Adrenal gland (tissue), 19 donors: ENCODE measurements at places on chromosomes 3 and 15. TPM values are rescaled to one million over a fixed set of nuclear protein-coding genes. Genes with fewer than 3 reads are reported as not detected.
A peak's percentile ranks its signal among the peaks of the same experiment; 100 is the strongest.

DNA sequence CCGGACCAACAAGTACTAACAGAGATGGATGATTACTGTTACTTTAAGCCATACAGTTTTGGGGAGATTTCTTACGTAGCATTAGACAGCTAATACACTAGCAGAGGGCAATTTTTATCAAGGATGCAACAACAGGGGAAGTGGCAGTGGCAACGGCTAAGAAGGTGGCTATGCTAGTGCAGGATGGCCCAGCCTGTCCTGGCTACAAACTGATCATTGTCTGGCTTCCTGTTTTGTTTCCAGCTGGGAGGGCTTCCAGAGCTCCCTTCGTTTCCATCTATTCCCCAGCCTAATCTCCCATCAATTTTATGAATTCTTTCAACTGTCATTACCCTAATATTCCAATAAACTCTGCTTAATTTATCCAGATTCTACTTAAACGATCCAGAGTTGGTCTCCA lies 16.0 kb upstream of the PLA2G4F start:
- no peak for DNase-seq

- DNase-seq: no peak
Observed at GRCh38 chr15:89408372-89409183, 74.0 kb upstream of the POLG start.

GRCh38 chr3:123290962-123291361 lies 89.2 kb downstream of the SEC22A start:
- no peak for DNase-seq

GRCh38 chr15:65154720-65155119 lies 21.1 kb upstream of the PDCD7 start:
- no peak for DNase-seq

GRCh38 chr3:158713094-158713499 lies 19.2 kb downstream of the RARRES1 start:
- DNase-seq: peak; percentile 47

DNA sequence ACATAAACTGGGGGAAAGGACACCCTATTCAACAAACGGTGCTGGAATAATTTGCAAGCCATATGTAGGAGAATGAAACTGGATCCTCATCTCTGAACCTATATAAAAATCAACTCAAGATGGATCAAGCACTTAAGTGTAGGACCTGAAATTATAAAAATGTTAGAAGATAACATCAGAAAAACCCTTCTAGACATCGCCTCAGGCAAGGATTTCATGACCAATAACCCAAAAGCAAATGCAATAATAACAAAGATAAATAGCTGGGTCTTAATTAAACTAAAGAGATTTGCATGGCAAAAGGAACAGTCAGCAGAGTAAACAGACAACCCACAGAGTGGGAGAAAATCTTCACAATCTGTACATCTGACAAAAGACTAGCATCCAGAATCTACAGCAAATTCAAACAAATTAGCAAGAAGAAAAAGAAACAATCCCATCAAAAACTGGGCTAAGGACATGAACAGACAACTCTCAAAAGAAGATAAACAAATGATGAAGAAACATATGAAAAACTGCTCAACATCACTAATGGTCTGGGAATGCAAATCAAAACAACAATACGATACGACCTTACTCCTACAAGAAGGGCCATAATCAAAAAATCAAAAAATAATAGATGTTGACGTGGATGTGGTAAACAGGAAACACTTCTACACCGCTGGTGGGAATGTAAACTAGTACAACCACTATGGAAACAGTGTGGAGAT lies 408.7 kb downstream of the CNTN6 start:
- no peak for DNase-seq

IQCB1 gene
- 11.9 TPM for polyA plus RNA-seq

CYP8B1 gene
- 0.07 TPM for polyA plus RNA-seq

DNA sequence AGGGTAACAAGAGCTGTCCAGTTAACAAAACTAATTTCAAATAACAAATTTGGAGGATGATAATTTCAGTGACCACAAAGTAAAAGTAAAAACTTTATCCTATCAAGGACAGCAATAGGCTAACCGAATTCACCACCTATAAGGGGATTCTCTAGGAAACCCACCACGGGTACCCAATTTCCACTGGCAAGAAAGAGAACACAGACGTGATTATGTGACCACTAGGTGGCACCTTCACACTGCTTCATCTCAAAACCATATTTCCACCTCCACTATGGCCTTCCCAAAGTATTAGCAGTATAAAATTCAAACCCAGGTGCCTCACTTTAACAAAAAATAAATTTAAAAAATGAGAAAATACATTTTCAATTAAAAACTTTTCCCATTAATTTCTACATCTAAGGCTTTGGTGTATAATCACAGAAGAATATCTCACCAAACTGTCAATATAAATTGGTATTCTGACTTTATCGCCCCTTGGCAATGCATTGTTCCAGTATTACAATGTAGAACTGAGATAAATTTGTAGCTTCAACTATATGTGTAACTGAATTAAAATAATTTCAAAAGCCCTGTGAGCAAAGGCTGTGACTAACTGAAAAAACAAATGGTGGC lies 96.5 kb downstream of the FSIP1 start:
- peak; percentile 38 for DNase-seq

COL6A5 gene
- not detected for polyA plus RNA-seq

GRCh38 chr15:80507638-80508316 lies 103.6 kb downstream of the ARNT2 start:
- no peak for DNase-seq

- DNase-seq: no peak
Observed at GRCh38 chr3:120524171-120524923, 71.8 kb upstream of the NDUFB4 start.

DNA sequence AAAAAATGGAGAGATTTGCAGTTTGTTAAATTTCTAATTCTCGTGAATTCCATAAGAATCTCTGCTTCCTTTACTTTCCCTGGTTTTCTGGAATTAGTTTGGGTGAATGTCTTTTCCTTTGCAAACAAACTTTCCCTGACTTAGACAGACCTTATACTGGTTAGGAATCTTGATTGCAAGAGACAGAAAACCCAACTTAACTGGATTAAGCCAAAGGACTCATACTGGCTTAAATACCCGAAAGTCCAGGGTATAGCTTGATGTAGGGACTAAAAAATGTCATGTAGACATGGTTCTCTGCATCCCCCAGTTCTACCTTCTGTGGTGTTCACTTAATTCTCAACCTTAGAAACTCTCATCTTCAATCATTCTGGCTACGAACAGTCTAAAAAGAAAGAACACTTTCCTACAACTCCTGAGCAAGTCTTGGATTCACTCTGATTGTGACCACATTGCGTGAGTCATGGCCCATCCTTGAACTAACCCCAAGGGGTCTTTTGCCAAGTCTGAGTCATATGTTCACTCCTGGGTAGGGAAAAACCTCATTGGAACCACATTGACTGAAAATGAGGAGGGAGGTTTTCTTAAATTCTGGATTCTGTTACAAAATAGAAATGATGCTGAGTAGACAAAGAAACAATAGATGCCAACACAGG lies 136.0 kb upstream of the DAZL start:
- peak; percentile 29 for DNase-seq

- no peak for DNase-seq
Observed at GRCh38 chr3:53218131-53218530, 37.7 kb downstream of the TKT start.

DNA sequence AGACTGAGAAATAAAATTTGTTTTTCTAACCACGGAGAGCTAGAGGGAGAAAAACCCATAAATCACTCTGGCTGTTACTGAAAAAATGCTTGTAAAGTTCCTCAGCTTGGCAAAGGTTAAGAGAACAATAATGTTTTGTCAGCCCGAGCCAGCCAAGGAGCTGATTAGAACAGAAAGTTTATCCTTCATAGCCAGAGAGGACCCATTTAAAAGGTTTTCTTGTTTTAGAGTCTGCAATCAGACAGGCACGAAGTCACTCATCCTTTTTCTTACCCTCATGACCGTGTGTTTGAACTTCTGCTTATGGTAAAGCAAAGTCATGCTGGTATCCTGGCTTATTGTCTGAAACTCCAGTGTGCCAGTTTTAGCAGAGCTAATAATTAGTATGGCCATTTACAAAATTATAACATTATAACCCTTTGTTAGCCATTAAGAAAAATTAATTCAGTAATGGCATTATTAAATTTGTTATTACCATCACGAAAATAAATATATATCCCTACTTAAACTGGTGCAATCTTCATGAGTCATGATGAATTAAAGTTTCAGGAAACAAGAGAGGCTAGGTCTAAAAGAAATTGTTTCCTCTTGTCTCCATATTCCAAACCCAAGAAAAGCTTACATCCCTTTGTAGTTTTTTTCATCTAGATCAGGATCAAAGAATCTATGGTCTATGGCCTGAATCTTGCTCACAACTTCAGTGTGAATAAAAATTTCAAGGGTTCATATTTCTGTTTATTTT lies 13.5 kb upstream of the STXBP5L start:
- peak; percentile 30 for DNase-seq

A4GNT gene
- not detected for polyA plus RNA-seq

DNA sequence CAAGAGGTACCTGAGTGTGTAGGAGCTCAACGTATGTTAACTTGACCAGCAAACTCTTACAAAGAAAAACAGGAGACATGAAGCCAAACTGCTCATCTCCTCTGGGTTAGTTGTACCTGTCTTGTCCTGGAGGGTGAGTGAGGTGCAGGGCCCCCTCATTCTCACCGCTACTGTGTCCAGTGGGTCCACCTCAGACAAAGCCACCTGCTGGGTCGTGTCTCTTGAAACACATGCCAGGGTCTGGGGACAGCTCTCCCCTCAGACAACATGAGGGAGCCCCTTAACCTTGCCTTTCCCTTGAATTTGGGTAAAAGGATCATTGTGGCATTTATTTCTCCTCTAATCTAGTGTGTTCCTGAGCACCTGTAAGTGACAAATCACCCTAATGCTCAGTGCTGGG lies 185.6 kb downstream of the TLE3 start:
- DNase-seq: no peak

- DNase-seq: no peak
Observed at GRCh38 chr15:71784719-71785118, 25.6 kb upstream of the NR2E3 start.

GRCh38 chr3:48634661-48635221 lies 520 bp downstream of the SLC26A6 start:
- peak; percentile 67 for DNase-seq

PYDC2 gene
- not detected for polyA plus RNA-seq

GRCh38 chr3:16860234-16860633 lies 24.5 kb upstream of the PLCL2 start:
- DNase-seq: no peak

DNA sequence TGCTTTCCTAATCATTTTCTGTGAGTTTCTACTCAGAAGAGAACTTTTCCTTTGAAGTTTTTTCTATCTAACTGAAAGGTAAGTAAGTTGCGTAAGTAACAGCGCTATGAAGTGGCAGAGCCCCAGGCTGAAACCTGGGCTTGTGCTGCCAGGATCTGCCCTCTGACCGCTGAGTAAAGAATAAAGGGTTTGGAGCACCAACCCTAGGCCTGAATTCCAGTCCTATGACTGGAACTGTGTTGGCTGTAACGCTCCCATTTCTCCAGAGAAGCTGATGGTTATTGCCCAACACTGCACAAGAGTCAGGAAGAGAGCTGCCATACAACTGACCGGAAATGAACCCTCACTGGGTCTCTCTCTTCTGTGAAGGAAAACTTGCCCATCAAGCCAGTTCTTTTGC lies 87.0 kb downstream of the FOXB1 start:
- DNase-seq: peak; percentile 18

CCDC39 gene
- not detected for polyA plus RNA-seq

MRPL46 gene
- polyA plus RNA-seq: 103 TPM

DNA sequence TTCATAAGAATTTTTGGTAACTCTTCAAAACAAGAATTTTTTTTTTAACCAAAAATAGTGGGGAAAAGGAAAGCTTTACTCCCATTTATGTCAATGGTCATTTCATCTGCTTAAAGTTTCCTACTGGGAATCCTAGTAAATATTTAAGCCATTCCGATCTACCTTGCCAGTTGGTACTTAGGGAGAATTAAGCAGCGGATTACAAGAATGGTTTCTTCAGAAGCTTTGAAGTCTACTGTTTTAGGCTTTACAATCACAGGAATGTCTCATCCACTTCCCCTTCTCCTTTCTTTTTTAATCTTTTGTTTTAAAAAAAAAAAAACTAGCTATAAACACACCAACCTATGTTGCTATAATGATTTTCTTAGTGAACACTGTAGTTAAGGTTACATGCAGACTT lies 341.4 kb upstream of the ATP11B start:
- no peak for DNase-seq

GRCh38 chr3:72175296-72175858 lies 390.4 kb upstream of the PROK2 start:
- DNase-seq: no peak

SEMA3G gene
- polyA plus RNA-seq: 6.4 TPM
